Activated T-helper 1 cell treated with anti-CD3 and anti-CD28 coated beads, Interleukin-2, amount 50 U/mL, for 16 hours (primary cell): ENCODE measurements at places on chromosomes 1 and 21.
A peak's percentile ranks its signal among the peaks of the same experiment; 100 is the strongest.

GRCh38 chr1:202836623-202837403, 26.1 kb downstream of the PCAT6 start:
- DNase-seq, result no peak

GRCh38 chr1:27015260-27015659, 2.6 kb upstream of the TENT5B start:
- no peak for DNase-seq

- DNase-seq, result peak; percentile 18
These were observed 38.6 kb upstream of the GPR137B start for GRCh38 chr1:236103646-236104218.

DNA sequence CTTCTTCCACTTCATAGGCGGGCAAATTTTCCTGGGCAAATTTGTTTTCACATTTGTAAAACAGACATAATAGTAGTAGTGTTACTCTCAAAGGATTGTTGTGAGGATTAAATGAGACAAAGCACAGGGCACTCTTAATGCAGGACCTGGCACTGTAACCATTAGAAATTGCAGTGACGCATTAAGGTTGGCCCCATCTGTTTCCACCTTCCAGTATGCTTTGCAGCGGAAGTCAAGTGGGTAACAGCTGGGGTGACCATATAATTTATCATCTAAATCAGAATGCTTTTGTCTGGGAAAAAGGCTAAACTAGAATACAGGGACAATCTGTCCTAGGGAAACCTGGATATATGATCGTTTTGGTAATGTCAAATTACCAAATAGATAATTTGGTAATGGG, 132.5 kb upstream of the CACHD1 start:
- DNase-seq, result no peak

DNA sequence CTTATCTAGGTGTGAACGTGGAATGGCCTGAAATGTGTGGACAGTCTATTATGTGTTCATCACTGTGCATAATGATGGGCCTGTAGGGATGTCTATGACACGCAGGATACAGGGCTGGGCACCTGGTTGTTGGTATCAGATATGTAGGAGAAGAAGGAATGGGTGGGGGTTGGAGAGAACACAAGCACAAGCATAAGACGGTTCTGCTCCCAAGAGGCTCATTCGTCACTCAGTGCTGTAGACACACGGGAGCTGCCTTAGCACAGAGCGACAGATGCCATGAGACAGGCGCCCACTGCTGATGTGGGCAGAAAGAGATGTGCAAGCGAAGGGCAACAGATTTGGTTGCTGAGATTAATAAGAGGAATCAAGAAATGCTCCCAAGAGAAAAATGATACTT, 256.2 kb downstream of the DISC1 start:
- DNase-seq, result no peak

GRCh38 chr1:202075389-202075788, 47.3 kb upstream of the GPR37L1 start:
- DNase-seq, result no peak

DNA sequence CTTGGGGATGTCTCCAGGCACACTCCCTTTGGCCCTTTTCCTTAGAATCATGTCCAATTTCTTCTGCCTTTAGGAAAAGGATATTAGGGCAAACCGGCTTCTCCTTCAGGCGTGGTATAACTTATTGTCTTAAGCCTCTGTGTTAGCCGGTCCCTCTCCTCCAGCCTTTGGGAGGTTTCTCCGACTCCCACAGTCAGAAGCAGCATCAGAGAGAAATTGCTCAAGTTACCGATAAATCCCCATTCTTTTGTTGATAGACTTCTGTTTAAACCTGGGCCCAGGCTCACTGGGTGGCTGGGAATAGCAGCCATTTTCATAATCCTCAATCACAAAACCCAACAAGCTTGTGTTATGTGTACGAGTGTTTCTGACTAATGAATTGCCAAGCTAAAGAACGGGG, 85.4 kb upstream of the KAZN start:
- no peak for DNase-seq

DNA sequence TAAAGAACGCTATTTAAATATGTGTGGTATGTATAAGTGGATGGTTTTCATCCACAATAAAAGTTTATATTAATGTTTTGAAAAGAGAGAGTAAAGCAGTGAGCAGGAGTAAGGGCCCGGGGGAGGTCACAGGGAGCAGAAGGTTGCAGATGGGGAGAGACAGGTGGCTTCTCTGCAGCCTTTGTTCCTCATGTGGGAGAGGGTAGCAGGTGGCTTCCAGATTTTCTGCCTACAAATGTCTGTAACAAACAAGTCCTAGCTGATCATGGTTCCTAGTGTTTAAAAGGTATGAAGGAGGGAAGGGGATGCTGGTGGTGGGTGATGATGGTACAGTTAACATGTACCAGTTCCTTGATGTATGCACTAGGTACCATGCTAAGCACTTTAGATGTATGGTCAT, 18.8 kb downstream of the QSOX1 start:
- no peak for DNase-seq

GRCh38 chr1:221633841-221634409, 108.0 kb downstream of the DUSP10 start:
- DNase-seq, result no peak

- DNase-seq, result no peak
These were observed 62.1 kb downstream of the DEGS1 start for GRCh38 chr1:224245188-224245587.

DNA sequence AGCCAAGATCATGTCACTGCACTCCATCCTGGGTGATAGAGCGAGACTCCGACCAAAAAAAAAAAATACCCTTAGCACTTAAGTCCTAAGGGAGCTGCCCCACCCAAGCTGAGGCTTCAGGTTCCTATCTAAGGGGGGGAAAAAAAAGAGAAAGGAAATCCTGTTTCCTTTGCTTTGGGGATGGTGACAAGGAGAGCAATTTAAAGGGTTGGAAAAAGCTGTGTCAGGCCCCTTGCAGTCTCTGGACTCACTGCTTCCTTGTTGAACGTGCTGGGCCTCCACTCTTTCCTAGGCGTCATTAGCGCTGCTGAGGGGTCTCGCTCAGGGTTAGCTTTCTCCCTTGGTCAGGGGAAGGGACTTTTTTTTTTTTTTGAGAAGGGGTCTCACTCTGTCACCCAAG, 18.1 kb downstream of the PRCC start:
- DNase-seq, result no peak

DNA sequence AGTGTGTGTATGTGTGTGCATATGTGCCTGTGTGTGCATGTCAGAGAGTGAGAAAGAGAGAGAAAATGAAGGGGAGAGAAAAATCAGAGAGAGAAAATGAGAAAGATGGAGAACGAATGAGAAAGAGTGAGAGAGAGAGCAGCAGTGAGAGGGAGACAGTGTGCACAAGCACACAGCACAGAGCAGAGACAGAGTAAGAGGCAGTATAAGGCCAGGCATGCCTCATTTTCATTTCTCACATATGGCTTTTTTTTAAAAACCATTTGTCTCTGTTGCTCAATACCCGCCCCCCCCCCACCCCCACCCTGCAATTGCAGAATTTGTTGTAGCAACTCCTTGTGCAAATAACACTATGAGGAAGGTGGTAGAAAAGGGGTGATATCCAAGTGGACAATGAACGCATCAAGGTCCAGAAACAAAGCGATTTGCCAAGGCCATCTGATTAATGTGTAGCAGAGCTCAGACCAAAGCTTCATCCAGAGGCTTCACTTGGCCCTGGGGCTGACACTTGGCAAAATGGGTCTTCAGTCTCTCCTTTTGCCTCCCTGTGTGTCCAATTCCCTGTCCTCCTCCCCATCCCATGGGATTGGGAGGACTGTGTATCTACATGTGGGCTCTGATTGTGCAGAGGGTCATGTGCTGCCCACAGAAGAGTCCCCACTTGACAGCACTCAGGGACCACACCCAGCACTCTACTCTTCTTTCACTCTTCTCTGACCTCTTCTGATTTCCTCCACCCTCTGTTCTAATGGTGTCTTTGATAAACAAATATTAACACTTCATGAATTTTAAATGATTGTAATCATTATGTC, 38.9 kb upstream of the HSD3B1 start:
- DNase-seq, result no peak

GRCh38 chr1:23524163-23524562, 6.9 kb downstream of the E2F2 start:
- no peak for DNase-seq

DNA sequence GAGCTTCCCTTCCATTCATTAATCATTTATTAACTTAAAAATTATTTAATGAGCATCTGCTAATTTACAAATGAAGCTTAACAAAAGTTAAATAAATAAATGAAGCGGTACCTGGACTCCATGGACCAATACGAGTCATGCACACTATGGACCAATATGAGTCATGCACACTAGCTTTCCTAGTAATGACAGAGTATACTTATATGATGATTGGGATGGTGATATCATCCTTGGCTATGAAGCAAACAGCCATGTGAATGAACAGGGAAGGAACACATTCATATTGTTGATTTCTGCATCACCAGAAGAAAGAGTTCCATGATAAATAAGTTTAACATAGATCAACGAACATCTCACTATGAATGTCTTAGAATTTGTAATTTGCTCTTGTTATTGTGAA, 109.9 kb downstream of the SPAG17 start:
- no peak for DNase-seq

DNA sequence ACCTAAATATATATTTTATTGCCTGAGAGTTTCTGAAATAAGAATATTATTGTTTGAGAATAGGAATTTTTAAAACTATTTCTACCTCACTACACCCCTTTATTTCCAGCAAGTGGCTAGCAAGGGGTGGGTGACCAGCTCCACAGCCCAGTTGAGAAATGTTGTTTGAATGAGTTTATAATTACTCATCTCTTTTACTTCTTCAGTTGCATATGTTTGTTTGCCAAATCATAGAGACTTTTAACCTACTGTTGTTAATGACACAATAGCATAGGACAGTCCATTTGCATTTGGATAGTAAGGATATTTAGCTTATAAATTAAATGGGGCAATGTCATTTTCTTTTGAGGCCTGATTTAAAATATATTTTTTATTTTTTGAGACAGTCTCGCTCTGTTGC, 127.8 kb downstream of the NRDC start:
- no peak for DNase-seq

GRCh38 chr21:17903029-17903806, 84.1 kb upstream of the C21orf91 start:
- DNase-seq, result no peak

DNA sequence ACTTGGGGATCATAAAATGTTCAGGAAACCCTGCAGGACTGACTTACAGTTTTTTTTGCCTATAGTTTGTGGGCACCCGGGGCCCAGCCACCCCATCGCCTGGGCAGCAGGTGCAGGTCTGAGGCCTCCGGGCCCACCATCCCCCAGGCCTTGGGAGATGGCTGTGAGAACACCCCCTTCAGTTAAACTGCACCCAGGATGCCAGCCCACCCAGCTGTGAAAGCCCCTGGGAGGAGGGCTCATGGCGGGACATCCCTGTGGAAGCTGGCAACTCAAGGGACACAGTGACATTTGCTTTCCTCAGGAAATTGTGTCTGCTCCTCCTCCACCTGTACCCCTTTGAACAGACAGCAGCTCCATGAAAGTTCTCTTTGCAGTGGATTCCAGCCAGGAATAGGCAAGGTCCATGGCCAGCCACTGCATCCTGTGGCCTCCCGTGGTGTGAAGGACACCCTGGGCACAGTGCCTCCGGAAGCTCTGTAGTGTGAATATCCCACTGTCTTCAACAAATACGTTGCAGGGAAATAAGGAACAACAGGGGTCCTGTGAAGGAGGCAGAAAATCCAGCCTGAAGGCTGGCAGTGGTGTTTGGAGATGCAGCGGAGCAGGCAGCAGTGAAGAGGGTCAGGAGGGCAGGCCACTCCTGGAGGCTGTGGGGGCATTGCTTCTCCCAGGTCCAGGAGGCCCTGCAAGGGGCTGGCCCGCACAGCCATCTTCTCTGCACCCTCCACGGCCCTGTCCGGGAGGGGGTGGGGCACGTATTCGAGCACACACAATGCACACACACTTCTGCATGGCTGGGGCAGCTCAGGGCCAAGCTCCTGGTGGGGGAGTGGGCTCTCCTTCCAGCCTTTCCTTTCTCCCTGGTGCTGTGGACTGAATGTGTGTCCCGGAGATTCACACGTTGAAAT, 2.1 kb upstream of the OBSCN start:
- DNase-seq, result no peak

GRCh38 chr1:100523038-100523652, 14.8 kb upstream of the GPR88 start:
- no peak for DNase-seq

- DNase-seq, result no peak
These were observed 9.1 kb downstream of the YBEY start for GRCh38 chr21:46295177-46295770.

- no peak for DNase-seq
These were observed 15.5 kb upstream of the MAST2 start for GRCh38 chr1:45787905-45788304.

DNA sequence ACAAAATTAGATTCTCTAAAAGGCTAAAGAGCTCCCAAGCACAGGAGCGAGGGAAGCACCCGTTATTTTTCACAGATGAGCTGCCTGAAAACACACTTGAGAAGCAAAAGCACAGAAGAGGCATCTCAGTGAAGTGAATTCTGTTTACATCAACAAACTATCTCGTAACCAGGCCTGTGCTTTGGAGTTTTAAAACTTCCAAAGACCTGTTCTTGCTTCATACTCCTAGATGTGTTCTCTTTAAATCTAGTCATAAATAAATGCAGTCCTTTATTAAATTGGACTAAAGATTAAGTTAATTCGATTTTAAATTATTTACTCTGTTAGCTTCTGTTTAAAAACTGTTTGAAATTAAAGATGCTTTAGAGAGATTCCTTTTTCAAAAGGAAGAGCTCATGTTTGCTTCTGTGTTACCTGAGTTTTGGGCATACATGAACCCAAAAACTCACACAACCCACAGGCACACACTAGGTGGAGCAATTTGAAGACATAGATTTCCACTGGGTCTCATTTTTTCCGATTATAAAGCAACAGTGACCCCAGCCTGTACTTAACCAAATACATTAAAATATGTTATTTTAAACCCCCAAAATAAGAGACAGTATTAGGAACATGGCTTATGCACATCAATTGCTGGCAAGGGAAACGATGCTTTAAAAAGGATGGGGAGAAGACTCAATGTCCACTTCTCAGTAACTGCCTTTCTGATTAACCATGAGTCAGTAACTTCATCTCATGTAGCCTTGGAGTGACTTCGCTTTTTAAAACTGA, 648.2 kb downstream of the SMYD3 start:
- DNase-seq, result no peak

DNA sequence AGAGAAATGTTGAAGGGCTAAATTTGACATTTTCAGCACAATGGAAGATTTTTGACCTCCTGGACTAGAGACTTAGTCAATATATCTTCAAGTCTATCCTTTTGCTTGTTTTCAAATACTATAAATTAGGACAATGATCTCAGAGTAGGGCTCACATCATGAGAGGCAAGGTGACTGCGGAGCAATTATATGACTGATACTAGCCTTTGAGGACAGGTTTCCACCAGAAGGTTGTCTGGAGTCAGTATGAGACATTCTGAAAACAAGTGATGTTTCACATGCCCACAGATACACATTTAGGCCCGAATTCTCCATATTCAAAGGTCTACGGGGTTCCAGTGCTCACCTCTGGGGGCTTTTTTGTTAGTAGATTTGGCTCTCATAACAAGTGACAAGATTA, 142.3 kb upstream of the SAMSN1 start:
- no peak for DNase-seq

- no peak for DNase-seq
These were observed 11.0 kb downstream of the HYI start for GRCh38 chr1:43442756-43443155.

GRCh38 chr1:155086856-155087535, 8.4 kb downstream of the EFNA3 start:
- DNase-seq, result no peak

GRCh38 chr1:153040950-153041631, at the start of gene SPRR2D:
TSS of gene SPRR2D (minus strand) at chr1:153041120. CDS start at chr1:153040346, 774 bp downstream.
- DNase-seq, result no peak

GRCh38 chr1:30315185-30315960, 408.0 kb downstream of the MATN1 start:
- no peak for DNase-seq

GRCh38 chr1:67677408-67677807, 7.6 kb upstream of the GADD45A start:
- no peak for DNase-seq
